ENCODE measurements at places on chromosomes 5 and 9.

- DNase-seq = no peak
Measured at GRCh38 chr5:107457138-107457537, 213.6 kb downstream of the EFNA5 start.

DNA sequence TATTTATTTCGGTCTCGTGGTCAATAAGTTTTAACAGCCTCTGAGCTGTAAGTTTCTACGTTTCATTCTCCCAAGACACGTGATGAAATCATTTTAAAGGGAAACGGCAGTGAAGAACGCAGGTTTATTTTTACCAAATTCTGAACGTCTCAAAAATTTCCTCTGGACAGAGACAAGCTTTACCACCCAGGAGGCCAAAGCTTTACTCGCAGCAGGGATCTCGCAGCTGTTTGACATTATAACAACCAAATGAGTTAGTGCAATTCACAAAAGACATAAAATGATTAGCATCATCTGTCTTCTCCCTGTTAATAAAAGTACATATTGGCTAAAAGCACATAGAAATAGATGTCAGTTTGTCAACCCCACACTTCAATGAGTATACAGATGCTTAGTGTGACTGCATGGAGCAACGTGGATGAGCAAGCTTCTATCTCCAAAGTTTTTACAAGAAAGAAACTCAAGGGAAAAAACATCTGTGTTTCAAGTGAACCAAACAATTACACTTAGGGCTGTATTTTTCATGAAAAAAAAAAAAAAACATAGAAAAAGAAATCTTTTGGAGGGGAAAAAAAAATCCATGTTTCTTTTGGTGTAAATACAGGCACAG is 2.5 kb downstream of the SEMA5A start:
- DNase-seq = no peak

DNA sequence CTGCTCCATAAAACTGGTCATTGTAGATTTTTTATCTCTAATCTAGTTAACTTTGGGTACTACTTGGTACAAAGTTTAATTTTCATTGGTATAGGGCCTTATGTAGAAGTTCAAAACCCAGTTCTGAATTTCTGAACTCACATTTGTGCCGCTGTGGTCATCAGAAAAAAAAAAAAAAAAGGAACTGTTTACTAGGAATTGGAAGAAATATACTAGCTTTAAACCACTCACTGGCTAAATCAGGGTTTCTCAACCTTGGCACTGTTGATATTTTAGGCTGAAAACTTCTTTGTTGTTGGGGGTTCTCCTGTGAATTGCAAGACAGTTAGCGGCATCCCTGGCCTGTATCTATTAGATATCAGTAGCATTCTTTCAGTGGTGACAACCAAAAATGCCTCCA is 4.1 kb upstream of the ZFYVE16 start:
- no peak for DNase-seq

DNA sequence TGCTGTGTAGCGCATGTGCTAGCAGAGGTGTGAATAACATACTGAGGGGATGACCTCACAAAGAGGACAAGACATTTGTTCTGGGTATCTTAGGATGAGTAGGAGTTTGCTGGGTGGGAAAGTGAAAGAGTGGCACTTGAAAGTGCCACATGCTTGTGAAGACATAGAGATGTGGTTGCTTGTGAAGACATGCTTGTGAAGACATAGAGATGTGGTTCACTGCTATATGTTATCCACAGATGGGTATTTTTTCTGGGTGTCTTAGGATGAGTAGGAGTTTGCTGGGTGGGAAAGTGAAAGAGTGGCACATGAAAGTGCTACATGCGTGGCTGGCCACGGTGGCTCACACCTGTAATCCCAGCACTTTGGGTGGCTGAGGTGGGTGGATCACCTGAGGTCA is 63.6 kb downstream of the MAST4 start:
- DNase-seq = no peak

- DNase-seq = no peak
Measured at GRCh38 chr5:115180165-115180709, 10.5 kb upstream of the TRIM36 start.

- no peak for DNase-seq
Measured at GRCh38 chr5:133994297-133994989, 10.3 kb downstream of the VDAC1 start.

DNA sequence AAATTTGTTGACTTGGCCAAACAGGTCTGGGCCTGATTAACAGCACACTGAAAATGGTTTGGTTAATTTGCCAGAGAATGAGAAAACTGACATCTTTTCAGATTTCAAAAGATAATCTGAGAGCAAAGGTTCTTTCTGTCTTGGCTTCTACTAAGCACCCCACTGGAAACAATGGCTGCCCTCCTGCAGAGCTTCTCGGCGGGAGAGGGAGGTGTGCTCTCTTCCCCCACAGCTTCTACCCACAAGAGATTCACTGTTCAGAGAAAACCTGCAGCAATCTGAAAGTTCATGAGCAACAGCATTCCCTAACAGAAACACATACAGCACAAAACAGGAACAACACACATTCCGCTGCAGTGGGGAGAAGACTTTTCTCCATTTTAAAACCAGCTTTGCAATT is 3.0 kb downstream of the DNAH5 start:
- no peak for DNase-seq

- DNase-seq = no peak
Measured at GRCh38 chr5:56715986-56716385, 99.4 kb upstream of the MAP3K1 start.
